ENCODE measurements at places on chromosomes 16 and 17. TPM values are rescaled to one million over a fixed set of nuclear protein-coding genes. Genes with fewer than 3 reads are reported as not detected.

The OR1A1 gene
- not detected for total RNA-seq

DNA sequence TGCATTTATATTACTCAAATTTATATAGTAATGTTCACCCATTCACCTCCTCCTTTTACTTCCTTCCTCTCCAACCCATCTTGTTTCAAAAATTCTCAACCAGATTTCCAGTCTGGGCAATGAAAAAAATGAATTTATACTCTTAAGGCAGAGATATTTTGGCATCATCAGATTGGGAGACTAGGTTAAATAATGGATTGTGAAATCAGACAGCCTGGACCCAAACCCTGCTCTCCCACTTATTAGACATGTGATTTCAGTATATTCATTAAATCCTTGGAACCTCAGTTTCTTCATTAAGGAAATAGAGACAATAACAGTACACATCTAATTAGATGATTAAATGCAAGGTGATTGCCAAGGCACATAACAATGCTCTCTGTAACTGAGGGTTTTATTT, 7.8 kb downstream of the ACSM1 start:
- DNase-seq: no peak

DNA sequence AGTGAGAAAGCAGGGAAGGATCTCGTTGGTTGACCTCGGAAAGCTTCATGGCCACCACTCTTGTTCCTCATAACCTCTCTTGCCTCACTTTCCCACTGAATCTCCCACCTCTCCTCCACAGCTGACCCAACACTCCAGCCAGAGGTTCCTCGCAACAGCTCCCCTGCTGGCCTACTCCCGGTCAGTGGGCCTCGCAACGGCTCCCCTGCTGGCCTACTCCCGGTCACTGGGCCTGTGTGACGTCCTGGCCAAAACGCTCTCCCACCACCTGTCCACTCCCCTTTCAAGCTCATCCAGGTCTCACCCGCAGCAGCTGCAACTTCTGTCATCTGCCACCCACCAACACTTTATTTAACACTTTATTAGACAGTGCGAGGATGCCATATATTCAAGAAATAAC, 149.1 kb downstream of the VPS53 start:
- DNase-seq: no peak

GRCh38 chr16:74035816-74036215, 260.8 kb upstream of the PSMD7 start:
- DNase-seq: no peak

The ATP1B2 gene
- total RNA-seq: not detected

The CHST4 gene
- total RNA-seq: not detected

The LGALS9C gene
- not detected for total RNA-seq

- DNase-seq: no peak
These were observed 6.7 kb downstream of the RHBDF1 start for GRCh38 chr16:65745-66144.
